ENCODE measurements at places on chromosomes 1 and 21.
A peak's percentile ranks its signal among the peaks of the same experiment; 100 is the strongest.

DNA sequence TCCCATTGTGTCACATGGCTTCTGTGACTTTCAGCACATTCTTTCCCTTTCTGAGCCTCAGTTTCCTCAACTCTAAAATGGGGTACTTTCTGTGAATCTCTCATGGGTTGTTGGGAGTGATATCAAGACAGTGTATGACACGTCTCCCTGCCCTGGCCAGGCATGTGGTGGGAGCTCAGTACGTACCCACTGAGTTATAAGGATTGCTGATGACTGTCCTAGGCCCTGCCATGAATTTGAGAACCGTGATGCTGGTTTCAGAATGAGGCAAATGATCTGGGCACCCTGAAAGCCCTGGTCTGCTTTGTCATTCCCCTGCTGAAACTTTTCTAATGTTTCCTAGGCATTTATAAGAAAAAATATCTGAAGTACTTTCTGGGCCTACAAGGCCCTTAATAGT is 3.6 kb downstream of the ZNF362 start:
- no peak for DNase-seq

DNA sequence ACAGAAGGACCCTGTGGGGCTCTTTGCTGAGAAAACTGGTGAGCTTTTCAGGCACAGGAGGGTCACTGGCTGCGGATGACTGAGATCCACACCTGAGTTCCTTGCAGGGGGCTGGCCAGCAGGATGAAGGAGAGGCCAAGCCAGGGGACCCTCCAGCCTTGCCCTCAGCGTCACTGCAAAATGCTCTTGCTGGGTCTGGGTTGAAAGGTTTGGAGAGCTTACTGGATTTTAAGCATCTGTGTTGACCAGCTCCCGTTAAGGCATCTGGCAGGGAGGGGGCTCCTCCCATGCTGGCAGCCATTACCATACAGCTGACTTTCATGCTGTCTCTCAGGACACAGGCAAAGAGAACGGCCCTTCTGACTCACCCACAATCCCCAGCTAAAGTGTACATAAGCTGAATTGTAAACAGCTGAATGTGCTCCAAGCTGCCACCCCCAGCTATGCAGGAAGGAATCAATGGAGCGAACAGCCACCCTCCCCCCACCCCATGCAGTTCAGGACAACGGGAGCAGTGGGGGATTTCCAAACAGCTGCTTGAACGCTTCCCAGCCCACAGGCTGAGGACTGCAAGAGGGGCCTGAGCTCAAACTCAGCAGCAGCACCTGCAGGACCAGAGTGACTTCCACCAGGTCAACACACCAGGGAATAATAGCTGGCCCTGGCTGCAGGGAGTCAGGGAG is 21.3 kb upstream of the A3GALT2 start:
- peak; percentile 82 for DNase-seq

DNA sequence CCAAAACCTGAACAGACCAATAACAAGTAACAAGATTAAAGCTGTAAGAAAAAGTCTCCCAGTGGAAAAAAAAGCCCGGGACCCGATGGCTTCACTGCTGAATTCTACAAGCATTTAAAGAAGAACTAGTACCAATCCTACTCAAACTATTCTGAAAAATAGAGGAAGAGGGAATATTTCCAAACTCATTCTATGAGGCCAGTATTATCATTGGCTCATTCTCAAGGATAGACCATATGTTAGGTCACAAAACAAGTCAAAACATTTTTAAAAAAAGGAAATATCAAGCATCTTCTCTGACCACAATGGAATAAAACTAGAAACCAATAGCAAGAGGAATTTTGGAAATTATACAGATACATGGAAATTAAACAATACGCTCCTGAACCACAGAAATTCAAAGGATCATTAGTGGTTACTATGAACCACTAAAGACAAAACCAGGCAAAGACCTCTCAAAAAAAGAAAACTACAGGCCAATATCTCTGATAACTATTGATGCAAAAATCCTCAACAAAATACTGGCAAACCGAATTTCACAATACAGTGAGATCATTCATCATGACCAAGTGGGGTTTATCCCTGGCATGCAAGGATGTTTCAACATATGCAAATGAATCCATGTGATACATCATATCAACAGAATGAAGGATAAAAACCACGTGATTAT is 13.9 kb upstream of the IL20 start:
- no peak for DNase-seq

- DNase-seq, result no peak
Observed at GRCh38 chr1:8419861-8420260, 101.9 kb downstream of the SLC45A1 start.

DNA sequence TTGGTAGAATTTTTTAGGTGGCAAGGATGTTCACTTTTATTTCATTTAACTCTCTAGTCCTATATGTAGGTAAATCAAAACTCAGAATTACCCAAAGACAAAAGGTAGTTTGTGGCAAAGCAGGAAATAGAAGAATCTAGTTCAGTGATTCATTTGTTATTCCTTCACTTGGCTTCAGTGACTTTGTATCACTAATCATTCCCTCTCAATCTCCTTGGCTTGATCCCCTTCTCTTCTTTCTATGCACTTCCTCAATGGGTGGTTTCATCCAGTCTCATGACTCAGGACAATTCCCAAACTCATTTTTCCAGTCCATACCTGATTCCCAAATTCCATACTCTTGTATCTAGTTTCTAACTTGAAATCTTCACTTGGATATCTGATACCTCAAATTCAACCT is 64.9 kb downstream of the PRKACB start:
- DNase-seq, result no peak

DNA sequence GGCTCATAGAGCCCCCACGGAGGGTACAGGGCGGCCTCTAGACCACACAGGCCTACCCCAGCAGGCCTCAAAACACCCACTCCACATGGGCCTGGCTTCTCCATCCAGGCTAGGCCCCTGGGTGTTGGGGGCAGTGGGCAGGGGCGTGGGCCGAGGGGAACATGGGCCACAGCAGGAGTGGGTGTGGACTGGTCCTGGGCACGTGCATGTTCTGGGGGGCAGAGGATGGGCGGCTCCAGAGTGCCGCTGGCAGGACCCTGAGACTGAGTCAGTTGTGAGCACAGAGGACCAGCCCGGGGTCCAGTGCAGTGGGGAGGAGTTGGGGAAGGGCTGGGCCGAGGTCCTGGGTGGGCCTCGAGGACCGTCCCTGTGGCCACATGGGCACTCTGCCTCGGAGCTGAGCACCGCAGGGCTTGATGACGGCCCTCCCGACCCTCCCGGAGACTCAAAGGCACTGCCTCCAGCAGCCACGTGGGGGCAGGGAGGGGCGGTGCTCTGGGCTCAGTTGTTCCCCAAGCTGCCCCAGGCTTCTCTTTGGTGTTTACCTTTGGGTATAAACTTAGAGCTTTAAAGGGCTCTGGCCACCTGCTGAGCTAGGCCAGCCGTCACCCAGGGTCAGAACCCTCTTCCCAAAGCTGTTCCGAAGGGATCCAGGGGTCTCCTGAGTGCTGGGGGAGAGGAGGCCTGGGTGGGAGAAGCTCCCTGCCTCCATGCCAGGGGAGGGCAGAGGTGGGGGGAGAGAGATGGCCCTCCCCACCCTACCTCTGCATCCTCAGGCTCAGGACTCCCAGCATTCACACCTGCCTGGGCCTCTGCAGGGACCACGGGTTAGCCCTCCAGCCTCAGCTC is 79.9 kb downstream of the MORN1 start:
- DNase-seq, result no peak

GRCh38 chr1:5389101-5389885 is 602.9 kb downstream of the NPHP4 start:
- DNase-seq, result no peak

DNA sequence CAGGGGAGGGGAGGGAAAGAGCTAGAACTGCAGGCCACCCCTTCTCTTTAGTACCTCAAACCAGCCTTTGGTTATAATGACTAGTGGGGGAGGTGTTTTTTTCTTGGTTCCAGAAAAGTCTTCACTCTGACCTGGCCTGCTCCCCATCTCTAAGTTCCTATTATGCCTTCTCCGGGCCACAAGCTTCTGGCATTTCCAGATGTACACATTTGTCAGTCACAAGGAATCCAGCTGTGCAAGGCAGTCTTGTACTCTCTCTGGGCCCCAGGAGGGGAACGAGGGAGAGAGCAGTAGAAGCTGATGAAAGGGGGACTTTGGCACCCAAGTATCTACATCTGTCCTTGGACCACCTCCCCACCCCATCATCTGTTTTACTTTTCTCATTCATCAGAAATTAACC is 2.7 kb upstream of the FALEC start:
- no peak for DNase-seq

DNA sequence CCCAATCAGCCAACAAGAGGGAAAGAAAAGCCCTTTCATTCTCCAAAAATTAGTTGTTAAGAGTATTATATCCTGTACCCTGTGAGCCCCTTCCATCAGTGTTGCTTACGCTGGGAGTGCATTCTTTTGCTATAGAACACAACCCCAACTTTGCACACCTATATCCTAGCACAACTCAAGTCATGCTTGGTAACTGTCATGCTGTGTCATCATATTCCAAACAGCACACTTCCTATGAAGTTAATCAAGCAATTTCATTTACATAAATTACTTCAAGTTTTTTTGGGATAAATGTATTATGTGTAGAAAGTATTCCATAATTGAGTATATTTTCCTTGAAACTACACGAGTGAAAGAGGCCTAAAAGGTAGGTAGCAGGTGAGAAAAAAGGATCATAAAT is 20.0 kb downstream of the FUBP1 start:
- DNase-seq, result no peak

DNA sequence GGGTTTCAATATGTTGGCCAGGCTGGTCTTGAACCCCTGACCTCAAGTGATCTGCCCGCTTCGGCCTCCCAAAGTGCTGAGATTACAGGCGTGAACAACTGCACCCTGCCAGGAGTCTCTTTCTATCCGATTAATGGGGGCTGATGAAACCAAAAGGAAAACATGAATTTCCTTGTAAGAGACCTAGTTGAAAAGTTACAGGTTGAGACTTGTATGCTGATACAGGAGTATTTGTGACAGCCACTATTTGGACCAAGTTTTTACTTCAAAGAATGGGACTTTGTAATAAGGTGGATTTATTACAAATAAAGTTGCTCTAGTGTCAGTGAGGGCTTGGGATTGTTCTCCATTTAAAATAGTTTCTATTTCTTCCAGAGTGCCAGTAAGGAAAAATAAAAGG is 43.6 kb upstream of the TMEM61 start:
- DNase-seq, result no peak

DNA sequence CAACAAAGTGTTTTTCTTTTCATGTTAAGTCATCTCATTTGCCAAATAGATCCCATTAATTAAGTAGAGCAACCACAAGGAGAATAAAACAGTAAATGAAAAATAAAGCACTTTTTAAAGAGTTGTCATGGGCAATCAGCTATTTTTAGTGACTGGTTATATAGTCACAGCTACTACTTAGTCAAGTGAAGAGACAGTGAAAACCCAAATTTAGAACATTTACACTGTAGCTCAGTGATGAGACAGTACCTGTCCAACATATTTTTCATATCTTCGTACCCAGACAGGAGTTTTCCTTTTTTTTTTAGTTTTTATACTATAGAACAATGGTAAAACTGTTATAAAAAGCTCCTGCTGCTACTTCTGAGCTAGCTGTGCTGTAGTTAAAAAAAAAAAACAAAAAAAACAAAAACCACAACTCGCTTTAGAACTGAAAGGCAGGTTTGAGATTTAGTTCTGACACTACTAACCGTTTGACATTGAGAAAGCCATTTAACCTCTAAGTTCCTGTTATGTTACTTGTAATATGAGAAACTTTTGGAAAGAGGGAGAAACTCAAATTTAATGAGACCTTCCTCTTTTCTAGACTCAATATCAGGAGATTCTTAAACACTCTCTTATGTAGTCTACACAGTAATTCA is 777.5 kb downstream of the ADGRL2 start:
- no peak for DNase-seq

DNA sequence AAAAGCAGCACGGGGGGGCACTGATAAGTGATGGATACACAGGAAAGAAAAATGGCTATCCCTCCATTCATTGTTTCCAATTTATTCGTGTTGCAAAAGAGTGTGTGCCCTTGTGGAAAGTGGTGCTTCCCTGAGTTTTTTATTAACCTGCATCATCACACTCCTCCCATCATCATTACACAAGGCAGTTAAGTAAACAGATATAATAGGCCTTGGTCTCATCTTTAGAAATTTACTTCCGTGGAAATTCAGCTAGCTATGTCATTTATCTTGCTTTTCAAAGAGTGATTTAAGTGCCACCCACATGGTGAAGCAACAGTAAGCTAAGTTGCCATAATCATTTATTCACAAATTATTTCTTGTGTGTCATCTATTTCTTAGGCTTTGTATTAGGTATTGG is 473.3 kb downstream of the NEGR1 start:
- DNase-seq, result no peak

GRCh38 chr1:4447778-4448420 is 206.5 kb upstream of the AJAP1 start:
- no peak for DNase-seq

- DNase-seq, result no peak
Observed at GRCh38 chr1:31650161-31651088, 5.7 kb upstream of the PEF1 start.

- DNase-seq, result no peak
Observed at GRCh38 chr1:110234691-110235090, 24.6 kb downstream of the KCNC4 start.

- no peak for DNase-seq
Observed at GRCh38 chr1:247376659-247377058, 39.3 kb upstream of the NLRP3 start.

DNA sequence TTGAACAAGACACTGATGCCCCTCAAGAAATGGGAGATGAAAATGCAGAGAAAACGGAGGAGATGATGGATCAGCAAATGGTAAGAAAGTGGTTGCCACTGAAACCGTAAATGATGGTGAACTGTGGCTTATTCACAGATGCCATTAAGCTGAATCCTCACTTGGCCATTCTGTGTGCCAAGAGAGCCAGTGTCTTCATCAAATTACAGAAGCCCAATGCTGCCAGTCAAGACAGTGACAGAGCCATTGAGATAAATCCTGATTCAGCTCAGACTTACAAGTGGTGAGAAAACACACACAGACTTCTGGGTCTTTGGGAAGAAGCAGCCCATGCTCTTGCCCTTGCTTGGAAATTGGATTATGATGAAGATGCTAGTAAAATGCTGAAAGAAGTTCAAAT is 52.5 kb downstream of the NBPF6 start:
- no peak for DNase-seq

DNA sequence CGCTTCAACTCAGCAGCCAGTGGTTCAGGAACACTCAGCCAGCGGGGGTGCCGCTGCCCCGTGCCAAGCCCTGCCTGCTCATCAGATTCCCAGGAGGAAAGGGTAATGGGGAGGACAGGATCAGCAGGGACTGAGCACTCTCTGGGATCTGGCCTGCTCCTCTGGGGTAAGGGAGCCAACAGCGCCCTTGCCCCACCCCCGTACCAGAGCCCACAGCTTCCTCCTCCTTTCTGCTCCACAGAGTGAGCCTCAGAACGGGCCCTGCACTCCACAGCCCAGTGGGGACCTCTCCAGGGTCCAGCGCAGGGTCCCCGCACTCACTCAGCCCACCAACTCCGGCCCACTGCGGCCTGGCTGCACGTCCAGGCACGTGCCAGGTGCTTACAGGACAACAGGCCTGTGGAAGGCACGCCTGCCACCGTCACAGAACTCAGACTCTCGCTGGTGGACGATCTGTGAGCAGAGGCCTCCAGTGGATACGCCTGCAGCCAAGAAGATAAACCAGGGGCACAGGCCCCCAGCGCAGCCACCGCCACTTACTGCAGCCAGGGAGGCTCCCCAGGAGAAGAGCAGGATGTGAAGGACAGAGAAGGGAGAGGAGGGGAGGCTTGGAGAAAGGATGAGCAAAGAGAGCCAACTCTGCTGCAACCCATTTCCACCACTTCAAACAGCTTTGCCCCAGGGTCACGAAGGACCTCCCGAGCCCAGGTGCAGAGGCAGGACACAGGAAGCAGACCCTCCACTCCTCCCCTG is 2.1 kb downstream of the MEGF6 start:
- no peak for DNase-seq

- DNase-seq, result no peak
Observed at GRCh38 chr1:48851638-48852037, 74.9 kb upstream of the BEND5 start.

All from hypothalamus (tissue), 51 donors.